Stimulated activated CD4-positive, alpha-beta T cell treated with anti-CD3 and anti-CD28 coated beads, Interleukin-1b, Interleukin-23, amount 100 ng/mL, for 1 hour (primary cell): ENCODE measurements at places on chromosomes 2 and 18.

DNA sequence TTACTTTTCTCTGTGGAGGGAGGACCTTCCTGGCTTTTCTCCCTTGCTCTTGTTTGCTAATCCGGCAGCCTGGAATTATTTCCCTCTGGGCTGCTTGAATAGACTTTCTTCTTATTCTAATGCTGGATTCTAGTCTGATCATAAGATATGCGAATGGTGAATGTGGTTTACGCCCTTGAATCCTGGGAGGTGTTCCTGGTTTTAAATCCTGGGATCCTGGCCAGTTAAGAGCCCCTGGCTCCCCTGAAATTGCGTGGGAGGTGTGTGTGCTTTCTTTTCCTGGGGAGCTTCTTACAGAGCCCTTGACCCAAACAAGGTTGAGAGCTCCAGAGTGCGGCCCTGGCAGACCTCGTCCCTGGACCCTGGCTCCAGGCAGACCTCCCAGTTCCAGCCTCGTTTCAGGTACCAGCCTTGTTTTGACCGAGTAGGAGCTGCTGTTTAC is 2.8 kb downstream of the SH3BP4 start:
- no peak for DNase-seq

- DNase-seq = no peak
Observed at GRCh38 chr18:79533591-79533990, 137.9 kb downstream of the NFATC1 start.

DNA sequence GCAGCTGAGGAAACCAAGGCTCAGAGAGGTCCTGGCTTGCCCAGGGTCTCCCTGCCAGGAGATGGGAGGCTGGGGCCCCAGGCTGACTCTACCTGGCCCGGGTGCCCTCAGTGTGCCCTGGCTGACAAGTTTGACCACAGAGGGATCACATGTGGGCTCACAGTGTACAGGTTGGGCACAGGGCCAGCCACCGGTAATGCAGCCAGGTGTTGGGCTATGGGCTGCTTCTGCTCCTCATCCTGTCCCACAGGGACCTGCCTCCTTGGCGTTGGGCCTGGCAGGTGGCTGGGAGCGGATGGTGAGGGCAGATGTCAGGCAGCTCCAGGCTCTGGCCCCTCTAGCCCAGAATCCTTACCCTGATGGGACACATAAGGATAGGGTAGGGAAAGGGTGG is 250.5 kb downstream of the LOXHD1 start:
- no peak for DNase-seq

DNA sequence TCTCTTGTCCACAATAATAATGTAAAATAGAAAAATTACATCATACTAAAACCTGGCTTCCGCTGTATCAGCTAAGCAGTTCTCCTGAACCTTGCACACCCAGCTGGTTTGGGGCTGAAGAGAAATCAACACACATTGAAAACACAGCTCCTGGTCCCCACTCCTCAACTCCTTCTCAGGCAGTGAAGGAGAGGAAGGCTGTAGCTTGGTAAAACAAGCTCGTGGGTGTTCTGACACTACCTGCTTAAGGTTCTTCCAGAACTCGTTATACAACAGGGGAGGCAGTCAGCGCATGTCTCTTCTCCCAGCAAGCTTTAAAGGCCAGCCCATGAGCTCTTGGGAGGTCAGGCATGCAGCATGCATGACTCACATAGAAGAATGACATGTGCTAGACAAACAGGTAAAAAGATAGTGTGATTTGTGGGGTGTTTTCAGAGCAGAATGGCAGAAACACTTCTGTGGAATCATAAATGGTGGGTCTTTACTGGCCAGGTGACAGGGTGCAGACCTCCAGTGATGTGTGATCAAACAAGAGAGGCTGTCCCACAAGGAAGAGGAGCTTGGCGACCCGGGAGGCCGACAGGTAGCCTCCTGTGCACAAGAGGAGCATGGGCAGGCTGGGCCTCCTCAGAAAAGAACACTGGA is 69.1 kb downstream of the UXS1 start:
- no peak for DNase-seq

GRCh38 chr18:58640428-58640805 is 11.5 kb upstream of the ALPK2 start:
- DNase-seq = no peak

DNA sequence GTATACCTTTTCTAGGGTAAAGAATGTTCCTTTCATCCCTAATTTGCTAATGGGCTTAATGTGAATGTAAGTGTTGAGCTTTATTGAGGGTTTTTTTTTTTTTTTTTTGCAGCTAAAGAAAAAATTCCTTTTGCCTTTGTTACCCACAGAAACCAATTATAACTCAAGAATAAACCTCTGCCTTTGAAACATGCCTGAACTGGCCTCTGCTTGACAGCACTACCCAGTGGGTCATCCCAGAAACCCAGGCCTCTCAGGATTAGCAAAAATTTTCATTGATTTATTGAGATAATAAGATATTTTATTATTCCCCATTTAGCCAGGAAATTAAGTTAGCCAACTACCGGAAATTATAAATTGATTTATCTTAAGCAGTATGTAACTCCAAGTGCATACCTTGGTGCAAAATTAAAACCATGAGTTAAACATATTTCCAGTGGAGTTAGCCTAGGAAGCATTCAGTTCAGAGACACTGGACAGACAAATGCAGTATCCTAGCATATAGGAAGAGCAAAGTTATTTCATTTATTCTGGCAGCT is 67.0 kb upstream of the RASGRP3 start:
- DNase-seq = no peak

DNA sequence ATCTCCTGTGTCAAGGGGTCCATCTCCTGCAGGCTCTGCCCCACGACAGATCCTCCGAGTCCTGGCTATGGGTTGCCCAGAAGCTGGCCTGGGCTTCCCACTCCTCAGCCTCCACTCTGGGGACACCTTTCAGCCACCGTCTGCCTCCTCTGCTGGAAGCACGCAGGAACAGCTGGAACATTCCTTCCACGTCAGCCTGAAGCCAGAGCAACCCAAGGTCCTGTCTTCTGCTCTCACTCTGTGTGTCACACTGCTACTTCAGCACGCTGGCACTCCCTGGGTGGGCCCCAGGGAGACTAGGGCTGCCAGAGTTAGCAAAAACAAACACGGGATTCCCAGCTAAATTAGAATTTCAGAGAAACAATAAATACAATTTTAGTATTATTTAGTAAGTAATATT is 148.8 kb downstream of the HRH4 start:
- DNase-seq = no peak

DNA sequence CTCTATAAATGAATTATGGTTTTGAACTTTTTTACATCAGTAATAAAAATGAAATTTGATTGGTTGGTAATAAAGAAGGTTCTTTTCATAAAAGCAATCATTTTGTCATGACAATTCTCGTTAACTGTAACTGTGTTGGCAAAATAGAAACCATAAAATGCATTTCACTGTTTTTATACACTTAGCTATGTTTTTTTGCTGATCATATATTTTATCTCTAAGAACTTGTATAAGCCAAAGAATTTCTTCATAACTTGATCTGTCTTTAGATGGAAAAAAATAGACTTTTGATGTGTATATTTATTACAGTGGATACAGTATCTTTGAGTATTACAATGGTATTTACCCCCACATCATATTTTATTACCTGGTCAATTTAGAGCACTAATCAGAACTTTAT is 9.7 kb downstream of the MTX2 start:
- no peak for DNase-seq

DNA sequence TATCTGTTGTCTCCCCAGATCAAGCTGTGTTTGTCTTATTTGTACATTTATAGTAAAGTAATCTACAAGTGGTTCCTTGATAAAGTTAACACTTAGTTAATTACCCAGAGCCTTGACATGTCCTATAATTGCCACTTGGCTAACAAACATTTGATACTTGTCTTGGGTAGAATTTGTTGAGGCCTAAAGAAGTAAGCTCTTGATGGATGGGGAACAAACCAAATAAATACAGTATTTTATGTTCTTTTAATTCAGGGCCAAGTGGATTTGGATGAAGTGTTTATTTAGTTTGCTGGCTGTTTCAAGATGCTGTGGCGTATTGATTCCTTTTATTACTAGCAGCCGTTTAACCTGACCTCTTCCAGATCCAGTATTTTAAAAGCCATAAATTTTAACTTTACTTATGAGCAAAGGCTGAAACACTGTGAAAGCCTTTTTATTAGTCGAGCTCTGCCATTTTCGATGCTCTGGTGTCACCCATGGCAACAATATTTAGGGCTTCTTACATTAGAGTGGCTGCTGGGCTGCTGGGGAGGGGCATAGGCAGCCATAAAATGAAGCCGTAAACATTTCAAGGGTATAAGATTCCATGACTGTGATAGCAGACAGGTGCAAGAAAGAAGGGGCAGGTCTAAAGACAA is 401.6 kb upstream of the NRP2 start:
- no peak for DNase-seq

GRCh38 chr2:8719528-8719927 is 37.7 kb downstream of the ID2 start:
- no peak for DNase-seq

GRCh38 chr2:53964987-53965687 is 5.7 kb downstream of the PSME4 start:
- DNase-seq = no peak

DNA sequence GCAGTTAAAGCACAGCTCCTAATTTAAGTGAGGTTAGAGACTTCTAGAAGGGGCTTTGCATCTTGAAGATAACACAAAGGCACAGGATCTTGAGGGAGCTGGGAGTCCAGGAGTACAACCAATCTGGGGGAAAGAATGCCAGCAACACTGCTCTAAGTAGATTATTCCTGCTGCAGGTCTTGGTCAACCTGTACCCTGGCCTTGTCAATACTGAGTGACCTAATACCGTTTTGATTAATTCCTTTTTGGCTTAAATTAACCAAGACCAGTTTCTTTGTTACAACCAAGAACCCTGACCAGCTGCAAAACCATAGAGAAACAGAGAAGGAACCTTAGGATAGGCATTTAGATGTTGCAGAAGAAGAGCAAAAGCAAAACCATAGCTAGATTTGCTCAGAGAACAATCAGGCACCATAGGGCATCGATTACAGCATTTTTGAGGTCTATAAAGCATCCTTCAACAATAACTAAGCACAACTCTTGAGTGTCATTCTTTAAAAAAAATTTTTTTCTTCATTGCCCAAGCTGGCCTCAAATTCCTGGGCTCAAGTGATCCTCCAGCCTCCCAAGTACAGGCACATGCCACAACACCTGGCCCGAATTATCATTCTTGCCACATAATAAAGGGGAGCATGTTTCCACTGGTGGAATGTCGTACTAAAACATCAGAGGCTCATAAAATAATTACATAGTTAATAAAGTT is 6.3 kb downstream of the STARD7 start:
- no peak for DNase-seq
